ENCODE measurements at places on chromosomes 3 and 15.

DNA sequence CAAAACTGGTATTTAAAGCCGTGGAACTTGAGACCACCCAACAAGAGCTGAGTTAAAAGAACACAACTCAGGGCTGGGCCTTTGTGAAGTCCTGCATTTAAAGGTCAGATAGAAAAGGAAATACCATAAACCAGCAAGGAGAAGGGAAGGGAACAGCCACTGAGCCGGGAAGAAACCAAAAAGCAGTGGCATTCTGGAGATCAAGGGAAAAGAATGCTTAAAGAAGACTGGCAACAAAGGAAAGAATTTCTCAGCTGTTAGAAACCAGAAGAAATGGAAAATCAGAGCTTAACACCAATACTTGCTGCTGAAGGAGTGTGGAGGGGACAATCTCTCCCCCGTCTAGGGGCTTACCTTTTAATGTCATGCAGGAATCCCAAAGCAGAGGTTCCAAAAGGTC lies 247.4 kb upstream of the CHRNA7 start:
- DNase-seq: no peak

- no peak for DNase-seq
These were observed 729.7 kb downstream of the ROBO1 start for GRCh38 chr3:79038057-79038456.

DNA sequence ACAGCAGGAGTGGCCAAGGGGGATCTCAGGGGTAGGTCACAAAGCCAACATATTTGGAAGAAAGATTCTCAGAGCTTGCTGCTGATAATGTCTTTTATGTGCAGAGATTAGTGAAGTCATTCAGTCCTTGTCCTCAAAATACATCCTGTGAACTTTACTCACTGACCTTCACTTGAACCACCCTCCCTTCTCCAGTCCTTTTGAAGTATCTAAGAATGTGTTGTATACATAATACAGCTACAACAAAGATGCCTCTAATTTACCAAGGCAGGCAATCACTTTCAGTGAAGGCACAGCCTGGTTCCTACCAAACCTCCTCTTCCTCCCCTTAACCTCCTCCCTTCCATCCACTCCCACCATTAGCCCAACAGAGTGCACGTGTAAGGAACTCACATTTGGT lies 38.3 kb downstream of the ETV5 start:
- DNase-seq: no peak

DNA sequence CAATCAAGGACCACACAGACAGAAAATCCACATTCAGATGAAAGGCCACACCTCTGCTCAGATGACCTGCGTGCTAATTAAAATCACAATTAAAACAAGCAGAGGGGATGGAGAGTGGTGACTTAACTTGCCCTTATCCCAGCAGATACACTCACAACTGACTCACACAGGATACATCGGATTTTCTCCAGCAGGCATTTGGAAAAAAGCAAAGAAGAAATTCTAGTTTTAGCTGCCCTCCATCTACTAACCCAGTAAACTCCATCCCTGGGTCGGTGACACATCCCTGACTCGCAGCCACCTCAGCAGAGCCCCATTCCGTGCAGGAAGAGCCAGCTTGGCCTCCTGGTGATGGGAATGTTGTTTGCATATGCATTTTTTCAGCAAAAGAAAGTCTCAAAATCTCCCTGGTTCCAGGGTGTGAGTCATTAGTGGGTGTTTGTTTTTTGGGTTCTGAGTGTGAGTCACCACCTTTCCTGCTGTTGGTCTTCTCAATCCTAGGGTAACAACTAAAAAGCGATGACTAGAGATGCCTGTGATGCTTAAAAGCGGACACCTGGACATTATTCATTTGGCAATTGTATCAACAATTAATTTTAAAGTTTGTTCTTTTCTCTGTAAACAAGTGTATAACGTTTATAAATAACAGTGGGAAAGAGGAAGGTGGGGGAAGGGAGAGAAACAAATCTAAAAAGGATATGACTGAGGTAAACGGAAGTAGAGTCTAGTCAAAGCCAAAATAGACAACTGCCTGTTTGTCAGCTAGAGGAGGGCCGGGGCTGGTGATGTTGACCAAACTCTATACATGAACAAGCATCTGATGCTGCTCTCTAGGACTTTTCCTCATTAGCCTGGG lies 49.8 kb upstream of the SLC4A7 start:
- DNase-seq: peak; percentile 39

DNA sequence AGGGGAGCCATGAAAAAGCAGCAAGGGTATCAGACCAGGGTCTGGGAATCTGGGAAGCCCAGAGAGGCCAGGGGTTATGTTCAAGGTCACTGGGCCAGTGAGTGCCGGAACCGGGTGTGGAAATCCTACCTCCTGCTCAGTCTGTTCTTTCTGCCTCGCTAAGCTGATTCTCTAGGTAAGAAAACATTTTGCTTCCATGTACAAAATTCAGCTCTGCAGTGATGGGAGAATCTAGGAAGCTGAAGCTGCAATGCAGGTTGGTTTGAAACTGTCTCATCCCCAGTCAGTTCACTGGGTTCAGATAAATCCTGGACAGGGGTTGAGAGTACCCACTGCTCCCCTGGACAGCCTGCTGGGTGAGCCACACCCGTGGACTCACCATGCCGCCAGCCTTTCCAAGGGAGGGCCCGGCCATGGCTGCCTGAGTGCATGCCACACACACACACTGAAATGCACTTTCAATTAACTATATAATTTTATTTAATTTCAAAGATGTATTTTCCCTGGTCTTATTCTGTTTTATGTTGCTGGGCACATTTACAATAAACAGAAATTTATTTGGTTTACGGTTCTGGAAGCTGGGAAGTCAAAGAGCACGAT lies 108.4 kb downstream of the CORO2B start:
- no peak for DNase-seq

- no peak for DNase-seq
These were observed 346.6 kb upstream of the RBMS3 start for GRCh38 chr3:28934126-28934813.

DNA sequence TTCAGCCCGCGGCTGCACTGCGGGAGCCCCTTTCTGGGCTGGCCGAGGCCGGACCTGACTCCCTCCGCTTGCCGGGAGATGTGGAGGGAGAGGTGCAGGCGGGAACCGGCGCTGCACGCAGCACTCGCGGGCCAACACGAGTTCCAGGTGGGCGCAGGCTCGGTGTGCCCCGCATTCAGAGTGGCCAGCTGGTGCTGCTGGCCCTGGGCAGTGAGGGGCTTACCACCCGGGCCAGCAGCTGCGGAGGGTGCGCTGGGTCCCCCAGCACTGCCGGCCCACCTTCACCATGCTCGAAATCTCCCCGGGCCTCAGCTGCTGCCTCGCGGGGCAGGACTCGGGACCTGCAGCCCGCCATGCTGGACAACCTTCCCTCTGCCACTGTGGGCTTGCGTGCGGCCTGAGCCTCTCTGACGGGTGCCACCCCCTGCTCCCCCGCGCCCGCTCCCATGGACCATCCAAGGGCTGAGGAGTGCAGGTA lies 733.5 kb upstream of the CCDC54 start:
- DNase-seq: no peak

- DNase-seq: no peak
These were observed 101.2 kb downstream of the PCCB start for GRCh38 chr3:136351351-136351750.

DNA sequence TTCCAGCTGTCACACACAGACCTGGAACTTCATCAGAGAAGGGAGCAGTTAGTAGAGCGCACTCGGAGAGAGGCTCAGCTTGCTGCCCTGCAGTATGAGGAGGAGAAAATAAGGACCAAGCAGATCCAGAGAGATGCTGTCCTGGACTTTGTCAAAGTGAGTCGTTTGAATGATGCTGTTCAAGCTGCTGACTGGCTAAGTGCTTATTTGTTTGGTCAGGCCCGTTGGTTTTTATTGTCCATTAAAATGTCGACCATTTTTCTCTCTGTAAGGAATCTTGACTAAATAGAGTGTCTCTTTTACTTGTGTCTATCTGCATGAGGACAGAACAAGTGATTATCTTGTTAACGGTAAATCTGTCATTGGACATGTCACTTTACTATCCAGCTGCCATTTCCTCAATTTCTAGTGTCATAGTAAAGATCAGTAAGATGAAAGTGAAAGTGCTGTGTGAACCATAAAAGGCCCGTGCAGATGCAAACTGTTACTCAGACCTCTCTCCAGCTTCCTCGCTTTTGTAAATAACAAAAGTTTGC lies 56.9 kb downstream of the LRCH3 start:
- no peak for DNase-seq

- no peak for DNase-seq
These were observed 21.2 kb downstream of the NGRN start for GRCh38 chr15:90286678-90287077.

GRCh38 chr3:152617609-152618008 lies 217.3 kb upstream of the P2RY1 start:
- DNase-seq: no peak

- peak; percentile 20 for DNase-seq
These were observed at the start of gene RTP4 for GRCh38 chr3:187368251-187369088. TSS of gene RTP4 (plus strand) at chr3:187368385. CDS start at chr3:187368442, 57 bp downstream.

- peak; percentile 91 for DNase-seq
These were observed at the start of gene ZNF660 for GRCh38 chr3:44584646-44585501. TSS of gene ZNF660 (plus strand) at chr3:44584964. CDS start at chr3:44594194, 9,230 bp downstream.

- DNase-seq: no peak
These were observed 23.4 kb downstream of the SOX14 start for GRCh38 chr3:137787529-137787928.

DNA sequence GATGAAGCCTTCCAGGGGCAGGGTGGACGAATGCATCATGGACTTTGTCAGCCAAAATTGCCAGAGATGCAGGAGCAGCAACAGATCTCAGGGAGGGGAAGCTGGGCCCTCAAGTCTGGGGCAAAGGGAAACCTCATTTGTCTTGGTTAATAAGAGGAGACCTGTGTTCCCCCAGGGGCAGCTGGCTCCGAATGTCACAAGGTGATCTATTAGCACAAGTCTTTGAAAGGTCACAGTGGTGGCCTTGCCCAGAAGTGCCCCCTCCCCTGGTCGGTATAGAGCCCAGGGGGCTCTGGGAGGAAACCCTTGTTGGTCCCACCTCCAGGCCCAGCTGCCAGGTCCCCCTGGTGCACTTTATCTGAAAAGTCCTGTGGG lies 46.2 kb downstream of the ABTB1 start:
- no peak for DNase-seq

- no peak for DNase-seq
These were observed 711.9 kb downstream of the CADM2 start for GRCh38 chr3:85670634-85671205.

DNA sequence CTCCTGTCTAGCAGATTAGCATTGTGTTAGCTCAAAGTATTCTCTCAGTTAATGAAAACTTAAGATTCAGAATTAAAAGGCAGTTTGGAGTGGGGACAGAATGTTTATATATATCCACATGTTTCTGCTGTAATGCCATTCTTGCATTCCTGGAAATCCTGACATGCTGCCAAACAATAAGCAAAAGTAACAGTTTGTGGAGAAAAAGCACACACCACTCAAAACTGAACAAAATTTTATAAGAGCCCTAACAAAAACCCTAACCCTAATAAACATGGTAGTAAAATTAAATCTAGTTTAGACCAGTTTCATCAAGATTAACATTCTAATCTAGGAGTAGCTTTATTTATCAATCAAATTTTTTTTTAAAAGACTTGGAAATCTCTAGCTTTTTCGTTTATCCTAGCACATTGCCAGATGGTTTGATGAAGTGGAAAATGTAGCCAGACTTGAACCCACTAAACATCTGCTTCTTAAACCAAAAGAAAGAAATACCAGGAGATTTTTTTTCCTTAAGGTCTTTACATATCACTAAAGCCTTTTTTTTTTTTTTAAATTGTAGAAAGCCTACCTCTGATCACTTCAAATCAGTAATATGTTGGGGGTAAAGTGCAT lies 3.7 kb downstream of the TCAIM start:
- no peak for DNase-seq

- DNase-seq: no peak
These were observed 163.3 kb upstream of the IL12A start for GRCh38 chr3:159825216-159825854.

DNA sequence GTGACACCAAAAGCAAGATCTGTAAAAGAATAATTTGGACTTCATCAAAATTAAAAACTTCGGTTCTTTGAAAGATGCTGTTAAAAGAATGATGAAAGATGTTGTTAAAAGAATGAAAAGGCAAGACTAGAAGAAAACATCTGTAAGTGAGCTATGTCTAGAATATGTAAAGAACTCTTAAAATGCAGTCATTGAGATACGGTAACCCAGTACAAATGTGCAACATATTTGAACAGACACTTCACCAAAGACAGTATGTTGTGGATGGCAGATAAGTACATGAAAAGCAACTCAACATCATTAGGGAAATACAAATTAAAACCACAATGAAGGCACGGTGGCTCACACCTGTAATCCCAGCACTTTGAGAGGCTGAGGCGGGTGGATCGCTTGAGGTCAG lies 139.5 kb downstream of the LRIG1 start:
- no peak for DNase-seq

Measured in right hindlimb (tissue), 1 donor.